ENCODE measurements at places on chromosomes 2 and 18. TPM values are rescaled to one million over a fixed set of nuclear protein-coding genes. Genes with fewer than 3 reads are reported as not detected.

IL36G gene
- not detected for total RNA-seq

REG3G gene
- not detected for total RNA-seq

TPO gene
- total RNA-seq, result not detected

ZNF513 gene
- total RNA-seq, result 8.9 TPM

FHOD3 gene
- total RNA-seq, result 147 TPM

PSMA8 gene
- total RNA-seq, result not detected

TRIM43 gene
- not detected for total RNA-seq

EPAS1 gene
- 340 TPM for total RNA-seq

OR6B2 gene
- not detected for total RNA-seq

PRKCE gene
- 17.0 TPM for total RNA-seq

COLEC11 gene
- 47.6 TPM for total RNA-seq

CCDC141 gene
- total RNA-seq, result 128 TPM

CTAGE1 gene
- 0.09 TPM for total RNA-seq

AGPS gene
- 19.0 TPM for total RNA-seq

FTCDNL1 gene
- total RNA-seq, result 2.7 TPM

CHMP1B gene
- total RNA-seq, result 40.3 TPM

SIX3 gene
- not detected for total RNA-seq

ZNF397 gene
- 19.3 TPM for total RNA-seq
